ENCODE measurements at places on chromosomes 1 and 21. TPM values are rescaled to one million over a fixed set of nuclear protein-coding genes. Genes with fewer than 3 reads are reported as not detected.

GRCh38 chr1:152759453-152760173, 1.8 kb downstream of the KPRP start:
- no peak for DNase-seq

- no peak for DNase-seq
These were observed 142.7 kb upstream of the CSF3R start for GRCh38 chr1:36625253-36625934.

GRCh38 chr1:63784489-63785390, 10.9 kb downstream of the ROR1 start:
- no peak for DNase-seq

- peak; percentile 62 for DNase-seq
These were observed 42.6 kb upstream of the PTGS2 start for GRCh38 chr1:186722711-186723309.

The ZNF695 gene
- total RNA-seq = 25.2 TPM

DNA sequence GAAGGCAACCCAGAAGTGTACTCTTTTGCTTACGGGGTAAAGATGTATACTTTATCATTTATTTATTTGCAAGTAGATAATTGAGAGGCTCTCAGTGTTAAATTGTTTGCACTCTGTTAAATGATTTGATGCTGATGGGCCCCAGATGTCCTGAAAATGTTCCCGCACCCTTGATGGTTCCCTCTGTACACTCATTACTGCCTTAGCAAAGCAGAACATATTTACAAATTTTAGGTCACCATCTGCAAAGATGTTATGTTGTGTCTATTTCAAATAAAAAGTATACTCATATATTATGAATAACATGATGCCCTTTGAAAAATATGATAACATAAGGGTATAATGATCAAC, 240.5 kb upstream of the SNX7 start:
- DNase-seq = no peak

GRCh38 chr1:67609577-67610341, 75.2 kb upstream of the GADD45A start:
- no peak for DNase-seq

GRCh38 chr1:56169856-56170255, 409.5 kb downstream of the PLPP3 start:
- no peak for DNase-seq

DNA sequence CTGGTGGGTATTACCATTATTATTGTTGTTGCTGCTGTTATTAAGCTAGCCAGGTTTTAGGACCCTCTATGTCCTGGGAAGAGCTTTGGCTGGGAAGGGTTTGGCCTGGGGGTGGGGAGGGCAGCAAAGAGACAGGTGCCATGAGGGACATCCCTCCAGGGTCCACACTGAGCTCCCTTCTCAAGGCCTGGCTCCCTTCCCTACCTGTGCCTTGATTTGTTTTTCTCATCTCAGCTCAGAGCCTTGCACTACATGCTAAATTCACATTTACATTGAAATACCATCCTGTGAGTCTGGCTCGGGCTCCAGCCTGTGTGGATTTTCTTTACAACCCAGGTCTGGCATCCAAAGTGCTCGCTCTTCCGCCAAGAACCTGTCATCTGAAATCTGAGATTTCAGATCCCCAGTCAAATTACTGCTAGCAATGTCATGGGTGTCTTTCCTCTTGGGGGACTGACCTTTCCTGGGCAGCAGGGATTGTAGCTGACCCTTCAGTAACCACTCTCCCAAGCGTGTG, 536.3 kb downstream of the PTPRU start:
- no peak for DNase-seq

The CD53 gene
- total RNA-seq = not detected

The KCNE2 gene
- total RNA-seq = not detected

DNA sequence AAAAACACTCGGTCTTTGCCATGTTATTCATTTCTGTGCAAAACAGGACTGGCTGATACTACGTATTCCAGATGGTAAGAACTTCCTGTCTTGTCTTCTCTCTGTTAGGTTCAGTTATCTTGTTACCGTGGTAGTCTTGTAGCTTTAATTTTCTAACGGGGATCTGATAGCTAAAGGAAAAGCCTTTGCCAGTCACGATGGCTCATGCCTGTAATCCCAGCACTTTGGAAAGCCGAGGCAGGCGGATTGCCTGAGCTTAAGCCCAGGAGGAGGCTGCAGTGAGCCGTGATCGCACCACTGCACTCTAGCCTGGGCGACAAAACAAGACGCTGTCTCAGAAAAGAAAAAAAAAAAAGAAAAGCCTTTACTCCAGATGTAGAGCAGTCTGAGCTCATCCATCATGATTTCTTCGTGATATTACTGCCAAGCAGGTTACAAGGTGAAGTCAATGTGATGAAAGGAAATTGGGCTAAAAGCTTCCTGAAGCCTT, 11.1 kb upstream of the MSTO1 start:
- DNase-seq = no peak

DNA sequence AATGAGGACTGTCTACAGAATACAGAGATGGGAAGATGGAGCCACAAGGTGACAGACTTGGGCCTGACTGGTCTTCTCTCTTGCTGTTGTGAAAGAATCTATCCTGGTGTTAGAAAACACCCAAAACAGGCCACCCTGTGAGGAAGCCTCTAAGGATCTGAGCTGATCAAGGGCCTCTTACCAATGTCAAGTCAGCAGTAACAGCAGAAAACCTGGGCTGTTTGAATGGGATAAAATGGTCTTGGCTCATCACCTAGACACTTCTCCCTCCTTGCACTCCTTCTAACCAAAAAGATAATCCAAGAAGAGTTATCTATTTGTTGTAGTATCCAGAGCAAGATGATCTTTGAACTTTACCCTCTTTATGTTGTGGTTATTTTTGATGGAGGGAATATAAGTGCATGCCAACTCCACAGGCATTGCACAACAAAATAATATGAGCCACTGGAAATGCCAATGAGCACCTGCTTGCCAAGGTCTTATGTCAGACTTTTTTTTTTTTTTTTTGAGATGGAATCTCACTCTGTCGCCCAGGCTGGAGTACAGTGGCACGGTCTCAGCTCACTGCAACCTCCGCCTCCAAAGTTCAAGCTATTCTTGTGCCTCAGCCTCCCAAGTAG, 32.8 kb upstream of the ZNF281 start:
- no peak for DNase-seq

DNA sequence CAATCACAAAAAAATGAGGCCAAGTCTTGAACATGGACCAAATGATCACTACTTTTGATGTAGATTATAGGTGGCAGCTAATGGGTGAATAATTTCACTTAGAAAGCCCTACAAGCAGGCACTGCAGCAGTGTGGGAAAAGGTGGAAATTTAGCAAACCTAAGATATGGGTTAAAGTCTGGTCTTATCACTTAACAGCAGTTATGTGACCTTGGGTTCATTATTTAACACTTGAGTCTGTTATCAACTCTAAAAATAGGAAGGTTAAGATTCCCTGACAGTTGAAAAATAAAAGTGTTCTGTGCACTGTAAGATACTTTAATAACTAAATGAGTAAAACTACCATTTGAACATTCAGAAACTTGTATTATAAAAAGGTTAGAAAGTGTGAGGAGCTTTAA, 47.5 kb downstream of the SSX2IP start:
- no peak for DNase-seq

DNA sequence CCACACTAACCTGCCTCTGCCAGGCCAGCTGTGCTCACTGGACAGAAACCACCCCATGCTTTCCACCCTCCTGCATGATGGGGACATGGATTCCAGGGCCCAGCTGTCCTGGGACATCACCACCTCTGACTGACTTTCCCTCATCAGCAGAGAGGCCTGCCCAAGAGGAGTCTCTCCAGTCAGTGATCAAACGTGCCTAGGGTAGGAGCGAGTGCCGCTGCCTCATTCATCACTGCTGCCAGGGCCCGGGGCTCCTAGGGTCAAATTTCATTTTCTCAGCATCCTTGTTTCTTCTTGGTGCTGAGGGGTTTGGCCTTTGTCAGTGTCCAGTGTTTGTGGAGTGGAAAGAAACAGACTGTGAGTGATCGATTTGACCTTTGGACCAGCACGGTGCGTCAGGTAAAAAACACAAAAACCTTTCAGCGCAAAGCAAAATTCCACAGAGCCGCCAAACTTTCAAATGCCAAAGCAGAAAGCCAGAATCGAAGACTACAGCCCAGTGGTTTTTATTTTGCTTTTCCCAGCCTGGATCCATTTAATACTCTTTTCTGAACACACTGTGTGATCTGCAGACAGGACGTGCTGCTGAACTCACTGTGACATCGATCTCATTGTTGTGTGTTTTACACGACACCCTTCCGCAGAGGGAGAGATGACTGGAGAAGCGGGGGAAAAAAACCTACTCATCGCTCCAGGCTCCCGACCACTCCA, 43.2 kb downstream of the CAPN8 start:
- peak; percentile 44 for DNase-seq

The ERICH3 gene
- not detected for total RNA-seq

The GNG12 gene
- total RNA-seq = 12.5 TPM

- DNase-seq = no peak
These were observed 91.7 kb upstream of the IVNS1ABP start for GRCh38 chr1:185408700-185409270.

DNA sequence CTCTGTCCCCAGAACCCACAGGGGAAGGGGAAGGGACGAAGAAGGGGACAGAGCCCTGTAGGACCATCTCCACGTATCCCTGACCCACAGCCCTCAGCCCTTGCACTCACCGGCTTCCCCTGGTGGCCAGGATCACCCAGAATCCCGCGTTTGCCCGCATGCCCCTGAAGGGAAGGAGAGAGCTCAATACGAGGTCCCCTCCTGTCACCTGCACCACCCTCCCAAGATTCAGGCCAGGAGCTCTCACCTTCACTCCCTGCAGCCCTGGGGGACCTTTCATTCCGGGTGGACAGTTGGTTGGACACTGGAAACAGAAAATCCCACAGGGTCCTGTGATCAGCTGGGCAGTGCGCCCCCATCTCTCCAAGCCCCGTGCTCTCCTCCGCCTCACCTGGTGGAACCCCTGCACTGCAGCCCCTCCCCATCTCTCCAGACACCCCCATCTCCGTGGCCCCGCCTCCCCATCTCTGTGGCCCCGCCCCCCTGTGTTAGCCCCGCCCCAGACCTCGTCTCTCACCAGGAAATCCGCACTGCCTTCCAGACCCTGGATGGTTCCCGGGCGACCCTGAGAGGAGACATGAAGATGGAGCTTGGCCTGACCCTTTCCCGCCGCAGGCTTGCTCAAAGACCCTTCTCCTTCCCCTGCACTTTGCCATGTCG, 6.0 kb downstream of the COL9A2 start:
- DNase-seq = no peak

DNA sequence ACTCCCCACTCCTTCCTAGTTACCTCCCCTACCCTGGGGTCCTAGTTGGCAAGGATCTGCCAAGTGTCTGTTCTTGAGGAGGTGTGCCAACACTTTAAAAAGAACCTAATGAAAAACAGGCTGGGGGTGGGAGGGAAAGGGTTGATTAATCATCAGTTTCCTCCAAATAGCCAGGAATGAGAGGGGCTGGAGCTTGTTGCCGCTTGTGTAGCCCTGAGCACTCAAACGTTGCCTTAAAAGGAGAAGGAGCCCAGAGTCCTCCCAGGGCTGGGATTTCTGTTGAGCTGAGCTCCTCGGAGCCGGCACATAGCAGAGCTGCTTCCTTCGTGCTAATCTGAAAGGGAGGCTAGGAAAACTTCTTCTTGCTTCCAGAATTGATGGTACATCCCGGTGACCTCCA, 15.9 kb downstream of the SHISA4 start:
- no peak for DNase-seq

- no peak for DNase-seq
These were observed 1.3 kb downstream of the AIRE start for GRCh38 chr21:44286716-44287632.

DNA sequence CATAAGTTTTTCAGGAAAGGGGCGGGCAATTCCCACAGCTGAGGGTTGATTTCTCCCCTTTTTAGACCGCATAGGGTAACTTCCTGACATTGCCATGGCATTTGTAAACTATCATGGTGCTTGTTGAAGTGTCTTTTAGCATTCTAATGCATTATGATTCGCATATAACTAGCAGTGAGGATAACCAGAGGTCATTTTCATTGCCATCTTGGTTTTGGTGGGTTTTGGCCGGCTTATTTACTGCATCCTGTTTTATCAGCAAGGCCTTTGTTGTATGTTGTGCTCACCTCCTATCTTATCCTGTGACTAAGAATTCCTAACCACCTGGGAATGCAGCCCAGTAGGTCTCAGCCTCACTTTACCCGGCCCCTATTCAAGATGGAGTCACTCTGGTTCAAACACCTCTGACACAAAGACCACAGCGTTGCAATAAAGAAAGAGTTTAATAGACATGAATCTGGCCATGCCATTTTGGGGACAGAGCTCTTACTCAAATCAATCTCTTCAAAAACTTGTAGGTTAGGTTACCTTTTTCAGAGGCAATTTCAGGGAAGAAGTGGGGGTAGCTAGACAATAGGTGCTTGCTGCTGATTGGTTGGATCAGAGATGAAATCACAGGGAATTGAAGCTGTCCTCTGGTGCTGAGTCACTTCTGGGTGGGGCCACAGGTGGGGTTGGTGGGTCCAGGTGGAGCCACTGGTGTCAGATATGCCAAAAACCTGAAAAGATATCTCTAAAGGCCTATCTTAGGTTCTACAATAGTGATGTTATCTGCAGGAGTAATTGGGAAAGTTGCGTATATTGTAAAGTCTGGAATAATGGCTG, 23.3 kb downstream of the TBX19 start:
- no peak for DNase-seq

DNA sequence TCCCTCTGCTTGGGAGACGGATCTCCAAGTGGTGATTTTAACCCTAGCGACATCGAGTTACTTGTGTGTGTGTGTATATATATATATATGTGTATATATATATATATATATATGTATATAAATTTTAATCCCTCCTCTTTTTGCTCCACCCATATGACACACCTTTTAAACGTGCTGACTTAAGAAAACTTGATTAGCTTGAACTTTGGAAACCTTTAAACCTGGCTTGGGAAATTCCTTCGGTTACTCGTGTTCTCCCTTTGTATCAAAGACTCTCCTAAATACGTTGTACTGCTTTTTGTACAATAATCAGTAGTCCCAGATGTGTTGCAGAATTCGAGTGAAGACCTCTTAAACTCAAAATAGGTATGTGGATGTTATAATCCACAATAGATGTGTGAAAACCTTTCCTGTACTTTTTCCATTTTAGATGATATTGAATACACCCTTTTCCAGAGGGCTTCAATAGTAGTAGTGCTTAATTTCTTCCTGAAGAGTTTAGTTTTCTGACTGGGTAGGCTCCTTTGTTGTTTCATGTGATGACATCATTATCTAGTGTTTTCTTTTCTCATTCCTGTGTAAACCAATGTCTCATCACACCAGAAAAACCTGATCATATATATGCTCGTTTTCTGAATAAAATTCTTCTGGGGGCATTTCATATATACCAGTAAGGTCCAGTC, 1.4 kb downstream of the RNF11 start:
- no peak for DNase-seq

- DNase-seq = no peak
These were observed 184.6 kb upstream of the JUN start for GRCh38 chr1:58968360-58968952.
